CD4-positive, alpha-beta T cell treated with Interleukin-17A for 4 hours (primary cell): ENCODE measurements at places on chromosomes 16 and 17.
A peak's percentile ranks its signal among the peaks of the same experiment; 100 is the strongest.

DNA sequence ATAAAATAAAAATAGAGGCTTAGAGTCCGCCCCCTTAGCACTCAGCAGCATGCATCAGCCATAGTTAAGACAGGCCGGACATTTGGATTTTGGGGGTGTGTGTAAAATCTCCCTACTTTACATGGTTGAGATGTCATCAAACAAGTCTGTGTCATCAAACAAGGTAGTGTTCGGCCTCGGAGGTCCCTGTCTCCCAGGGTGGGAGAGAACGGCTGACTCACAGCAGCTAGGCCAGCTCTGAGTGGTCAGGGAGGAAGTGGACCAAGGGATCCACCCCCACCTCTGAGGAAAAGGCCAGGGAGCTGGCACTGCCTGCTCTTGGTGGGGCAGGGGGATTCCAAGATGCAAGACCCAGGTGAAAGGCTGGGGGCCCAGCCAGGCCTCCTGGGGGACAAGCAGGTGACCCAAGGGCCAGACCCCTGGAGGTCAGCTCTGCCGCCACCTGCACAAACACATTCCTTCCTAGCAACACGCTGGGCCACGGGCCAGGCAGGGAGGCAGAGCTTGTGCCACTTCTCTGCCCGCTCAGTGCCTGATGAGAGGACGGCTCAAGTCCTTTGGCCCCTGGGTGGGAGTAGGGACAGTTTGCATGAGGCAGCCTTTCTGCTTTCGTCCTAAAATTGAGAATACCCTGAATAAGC is 28.5 kb downstream of the KIFC3 start:
- DNase-seq, result no peak

GRCh38 chr16:77289331-77289809 is 90.2 kb downstream of the SYCE1L start:
- DNase-seq, result no peak

- no peak for DNase-seq
Measured at GRCh38 chr16:81654346-81654745, 124.7 kb upstream of the PLCG2 start.

DNA sequence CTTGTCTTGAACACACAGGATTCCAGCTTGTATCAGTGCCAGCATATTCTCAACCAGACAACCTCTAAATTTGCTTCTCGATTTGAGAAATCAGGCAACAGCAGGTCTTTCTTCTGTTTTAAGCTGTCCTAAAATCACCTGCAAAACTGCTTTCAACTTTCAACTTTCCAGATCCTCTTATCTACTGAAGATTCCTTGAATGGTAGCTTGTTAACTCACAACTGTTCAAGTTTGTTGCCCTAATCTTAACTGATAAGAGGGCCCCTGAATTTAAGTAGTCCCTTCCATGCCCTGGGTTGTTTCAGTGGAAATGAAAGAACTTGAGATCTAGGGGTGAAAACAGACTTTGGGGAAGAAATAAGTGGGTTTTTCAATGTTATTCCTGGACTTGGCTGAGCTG is 57.2 kb downstream of the CHD9 start:
- no peak for DNase-seq

GRCh38 chr16:77227745-77228144 is 28.5 kb downstream of the SYCE1L start:
- no peak for DNase-seq

DNA sequence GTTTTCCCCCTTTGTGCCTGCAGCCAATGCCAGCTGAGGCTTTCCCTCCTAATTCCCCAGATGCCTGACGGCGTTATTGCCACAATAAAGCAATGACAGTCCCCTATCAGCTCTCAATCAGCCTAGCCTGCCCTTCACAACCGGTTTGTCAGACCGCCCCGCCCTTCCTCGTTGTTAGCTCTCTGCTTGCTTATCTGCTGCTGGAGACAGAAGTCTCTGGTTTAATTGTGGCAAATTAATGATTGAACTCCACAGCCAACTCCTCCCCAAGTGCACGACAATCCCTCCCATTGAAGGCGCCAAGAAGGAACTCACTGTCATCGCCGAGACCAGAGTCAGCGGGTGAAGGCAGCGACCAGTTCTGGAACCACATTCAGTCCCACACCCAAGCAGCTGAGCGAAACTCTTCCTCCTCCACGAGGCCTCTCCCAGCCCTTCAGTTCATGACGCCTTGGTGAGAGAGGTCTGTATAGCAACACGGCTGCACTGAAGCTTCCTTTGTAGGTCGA is 474.4 kb downstream of the SLC39A11 start:
- DNase-seq, result peak; percentile 48

DNA sequence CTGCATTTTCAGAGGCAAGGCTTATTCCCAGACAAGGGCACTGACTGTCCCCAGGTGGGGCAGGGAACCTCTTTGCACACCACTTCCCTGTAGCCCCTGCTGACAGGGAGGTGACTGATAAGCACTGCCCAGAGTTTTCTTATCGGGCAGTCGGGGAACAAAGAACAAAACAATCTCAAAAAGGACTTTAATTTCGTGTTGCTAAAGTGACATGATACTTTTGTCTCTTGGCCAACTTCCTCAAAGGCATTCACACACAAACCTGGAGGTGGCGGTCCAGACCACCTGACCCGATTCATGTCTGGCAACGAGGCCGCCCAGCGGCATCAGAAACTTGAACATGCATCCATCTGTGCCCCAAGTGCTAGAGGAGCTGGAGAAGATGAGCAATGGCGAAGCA is 28.9 kb downstream of the ZDHHC7 start:
- peak; percentile 28 for DNase-seq

- no peak for DNase-seq
Measured at GRCh38 chr16:64290461-64290860, 831.4 kb downstream of the CDH11 start.

DNA sequence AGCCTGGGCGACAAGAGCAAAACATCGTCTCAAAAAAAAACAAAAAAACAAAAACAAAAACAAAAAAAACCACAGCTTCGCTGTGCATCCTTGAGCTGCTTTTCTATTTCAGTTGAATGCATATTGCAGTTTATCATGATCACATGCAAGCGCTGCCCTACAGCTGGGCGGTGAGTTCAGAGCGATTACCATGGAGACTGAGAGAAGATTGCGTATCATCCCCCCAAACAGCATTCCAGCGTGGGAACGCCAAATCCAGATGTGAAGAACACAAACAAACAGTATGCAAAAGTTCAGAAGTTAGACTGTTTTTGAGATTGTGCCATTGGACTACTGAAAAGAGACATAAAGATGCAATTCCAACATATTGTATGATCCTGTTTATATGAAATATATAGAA is 15.1 kb upstream of the SLC52A1 start:
- DNase-seq, result no peak

- peak; percentile 43 for DNase-seq
Measured at GRCh38 chr16:8867216-8867931, 1.4 kb downstream of the CARHSP1 start.

GRCh38 chr16:88691924-88692560 is 5.7 kb upstream of the SNAI3 start:
- peak; percentile 53 for DNase-seq

DNA sequence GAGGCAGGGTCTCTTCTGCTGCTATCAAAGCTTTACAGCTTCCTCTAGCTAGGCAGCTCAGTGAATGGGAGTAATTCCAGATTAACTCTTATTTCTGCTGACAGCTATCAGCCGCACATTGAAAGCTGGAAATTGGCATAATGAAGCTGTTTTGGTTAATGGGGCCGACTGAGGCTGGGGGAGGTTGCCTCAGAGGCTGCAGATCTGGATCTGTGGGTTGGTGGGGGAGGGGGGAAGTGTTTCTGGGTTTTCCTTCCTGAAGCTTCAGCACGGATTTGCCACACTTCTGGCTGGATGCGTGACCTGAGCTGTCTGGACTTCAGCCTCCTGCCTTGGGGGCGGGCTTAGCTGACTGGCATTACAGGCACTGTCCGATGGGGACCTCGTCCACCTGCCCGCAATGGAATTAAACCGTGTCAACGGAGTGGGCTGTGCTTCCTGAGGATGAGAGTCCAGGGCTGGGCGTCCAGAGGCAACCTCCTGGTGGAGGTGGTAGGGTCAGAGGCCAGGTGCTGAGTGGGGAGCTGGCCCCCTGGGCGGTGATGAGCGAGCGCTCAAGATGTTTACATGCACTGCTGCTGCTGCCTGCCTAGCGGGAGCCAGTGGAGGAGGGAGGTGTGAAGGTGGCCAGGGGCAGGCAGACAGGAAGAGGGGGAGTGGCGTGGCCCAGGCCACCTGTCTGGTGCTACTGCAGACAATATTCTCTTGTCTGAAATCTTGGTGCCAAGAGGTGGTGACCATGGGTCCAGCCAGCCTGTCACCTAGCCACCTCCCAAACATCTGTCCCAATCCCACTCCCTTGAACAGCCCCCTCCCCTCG is 6.7 kb upstream of the ABCC3 start:
- no peak for DNase-seq

- DNase-seq, result no peak
Measured at GRCh38 chr16:53370827-53371226, 63.4 kb upstream of the RBL2 start.

- DNase-seq, result no peak
Measured at GRCh38 chr16:466651-467050, 41.2 kb downstream of the RAB11FIP3 start.

DNA sequence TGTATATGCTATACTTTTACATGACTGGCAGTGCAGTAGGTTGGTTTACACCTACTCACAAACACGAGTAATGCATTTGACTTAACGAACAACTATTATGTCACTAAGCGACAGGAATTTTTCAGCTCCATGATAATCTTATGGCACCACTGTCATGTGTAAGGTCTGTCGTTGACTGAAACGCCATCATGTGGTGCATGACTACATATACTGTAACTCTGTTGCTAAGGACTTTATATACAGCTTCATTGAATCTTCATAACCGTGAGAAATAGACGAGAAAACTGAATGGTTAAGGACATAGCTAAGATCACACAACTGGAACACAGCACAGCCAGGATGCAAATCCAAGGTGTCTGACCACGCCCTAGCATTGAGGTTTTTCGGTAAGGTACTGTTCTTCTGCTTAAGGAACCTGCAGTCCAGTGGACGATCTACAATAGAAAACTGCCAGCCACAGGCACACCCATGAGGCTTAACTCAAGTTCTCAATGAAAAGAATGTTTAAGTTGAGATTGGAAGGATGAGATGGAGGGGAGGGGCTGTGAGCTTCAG is 3.3 kb downstream of the CFAP20 start:
- no peak for DNase-seq

- DNase-seq, result no peak
Measured at GRCh38 chr17:57675427-57676387, 69.4 kb downstream of the CCDC182 start.

DNA sequence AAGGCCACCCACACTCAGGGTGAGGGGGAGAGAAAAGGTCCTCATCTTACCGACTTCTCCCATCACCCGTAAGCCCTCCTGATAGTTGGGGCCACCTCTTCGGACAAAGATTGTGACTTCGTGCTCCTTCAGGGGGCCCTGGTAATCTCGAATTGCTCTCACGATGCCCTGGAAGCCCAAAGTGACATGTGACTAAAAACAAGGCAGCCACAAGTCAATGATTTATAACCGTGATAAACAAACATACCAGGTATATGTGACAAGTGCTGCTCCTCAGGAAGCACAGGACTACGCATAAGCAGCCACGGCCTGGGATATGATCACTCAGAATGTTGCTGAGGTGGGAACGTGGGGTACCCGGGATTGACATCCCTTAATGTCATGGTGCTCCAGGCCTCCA is 17.1 kb downstream of the ACLY start:
- no peak for DNase-seq

DNA sequence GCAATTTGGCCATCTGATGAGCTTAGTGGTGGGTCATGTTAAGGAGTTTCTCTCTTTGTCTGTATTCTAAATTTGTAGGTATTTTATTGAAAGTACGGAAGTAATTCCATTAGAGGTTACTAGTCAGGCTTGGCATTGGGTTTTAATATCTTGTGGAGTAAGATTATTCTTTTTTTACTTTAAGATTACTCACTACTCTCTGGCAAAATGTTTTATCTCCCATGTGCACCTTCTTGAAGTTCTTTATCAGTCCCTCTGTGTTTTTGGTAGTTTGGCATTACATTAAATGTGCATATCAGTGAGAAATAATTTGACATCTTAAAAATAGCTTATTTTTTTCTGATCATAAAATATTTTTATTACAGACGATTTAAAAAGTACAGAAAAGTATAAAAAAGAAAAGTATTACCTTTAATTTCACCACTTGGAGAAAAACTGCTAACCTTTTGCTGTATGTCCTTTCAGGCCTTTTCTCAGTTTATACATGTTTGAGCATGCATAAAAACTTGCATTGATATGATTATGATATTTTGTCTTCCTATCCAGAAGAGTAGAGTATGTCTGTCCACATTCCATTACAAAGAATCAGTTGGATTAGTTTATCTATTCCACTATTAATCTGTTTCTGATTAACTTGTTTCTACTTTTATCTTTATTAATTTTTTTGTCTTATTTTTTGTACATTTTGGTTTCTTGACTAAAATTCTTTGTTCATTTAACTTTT is 198.3 kb downstream of the SPECC1 start:
- no peak for DNase-seq

DNA sequence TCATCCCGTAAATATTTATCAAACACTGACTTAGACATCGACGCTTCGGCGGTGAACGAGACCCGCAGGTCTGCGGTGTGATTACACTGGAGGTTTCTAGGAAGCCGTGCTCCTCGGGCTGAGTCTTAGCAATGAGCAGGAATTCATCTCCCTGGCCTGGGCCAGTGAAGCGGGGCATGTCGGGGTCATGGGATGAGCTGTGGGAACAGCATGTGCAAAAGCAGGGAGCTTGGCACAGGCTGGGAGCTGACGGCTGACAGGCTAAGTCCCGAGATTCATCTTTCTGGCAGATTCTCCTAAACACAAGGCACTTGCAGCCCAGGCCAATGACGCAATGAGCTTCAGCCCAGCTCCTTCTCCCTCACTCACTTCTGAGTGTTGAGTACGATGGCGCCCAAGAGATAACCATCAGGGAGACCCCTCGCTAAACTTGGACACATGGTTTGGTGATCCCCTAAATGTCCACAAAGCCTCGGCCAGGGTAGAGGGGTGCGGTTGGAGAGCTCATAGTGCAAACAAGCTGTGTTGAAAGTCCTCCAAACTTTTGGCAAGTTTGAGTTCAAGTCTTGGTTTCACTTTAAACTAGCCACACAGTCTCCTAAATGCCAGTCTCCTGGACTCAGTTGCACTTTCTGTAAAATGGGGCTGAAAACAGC is 12.8 kb downstream of the CRISPLD2 start:
- no peak for DNase-seq

DNA sequence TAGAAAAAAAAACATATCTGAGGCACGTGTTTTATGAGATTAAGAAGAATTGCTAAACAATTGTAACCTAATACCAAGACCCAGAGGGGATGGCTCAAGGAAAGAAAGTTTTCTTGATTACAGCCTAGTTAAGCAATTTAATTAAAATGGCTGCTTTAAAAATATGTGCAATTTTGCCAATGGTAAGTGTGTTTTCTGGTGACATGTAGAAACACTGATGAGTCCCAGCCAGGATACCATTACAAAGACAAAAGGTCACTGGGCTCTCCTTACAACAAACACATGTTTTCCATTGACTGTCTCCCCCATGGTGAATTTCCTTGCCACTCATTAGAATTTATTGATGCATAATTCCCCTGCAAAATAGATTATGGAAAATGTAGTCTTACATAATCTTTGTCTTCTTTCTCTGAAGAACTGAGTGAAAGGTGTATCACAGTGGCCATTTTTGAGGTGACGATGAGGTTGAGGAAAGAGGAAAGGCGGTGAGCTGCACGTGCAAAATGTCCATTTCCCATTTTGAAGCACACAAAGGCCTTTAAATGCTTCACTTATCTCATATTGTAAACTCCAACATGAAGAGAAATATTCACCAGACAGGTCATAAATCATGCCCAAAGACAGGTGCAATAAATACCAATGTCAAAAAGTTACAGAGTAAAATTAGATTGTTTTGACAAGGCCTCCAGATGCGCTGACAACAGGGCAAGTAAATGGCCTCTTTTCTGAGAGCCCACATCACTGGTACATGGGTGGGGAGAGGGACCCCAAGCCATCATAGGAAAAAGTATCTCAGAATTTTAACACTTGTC is 696.9 kb downstream of the KCNJ2 start:
- DNase-seq, result no peak
